Vagina (tissue), 2 donors: ENCODE measurements at places on chromosomes 16 and 17.

- DNase-seq = no peak
These were observed 87.8 kb upstream of the NOL11 start for GRCh38 chr17:67629971-67630320.

GRCh38 chr17:61255647-61256046 is 144.0 kb upstream of the TBX2 start:
- no peak for DNase-seq

DNA sequence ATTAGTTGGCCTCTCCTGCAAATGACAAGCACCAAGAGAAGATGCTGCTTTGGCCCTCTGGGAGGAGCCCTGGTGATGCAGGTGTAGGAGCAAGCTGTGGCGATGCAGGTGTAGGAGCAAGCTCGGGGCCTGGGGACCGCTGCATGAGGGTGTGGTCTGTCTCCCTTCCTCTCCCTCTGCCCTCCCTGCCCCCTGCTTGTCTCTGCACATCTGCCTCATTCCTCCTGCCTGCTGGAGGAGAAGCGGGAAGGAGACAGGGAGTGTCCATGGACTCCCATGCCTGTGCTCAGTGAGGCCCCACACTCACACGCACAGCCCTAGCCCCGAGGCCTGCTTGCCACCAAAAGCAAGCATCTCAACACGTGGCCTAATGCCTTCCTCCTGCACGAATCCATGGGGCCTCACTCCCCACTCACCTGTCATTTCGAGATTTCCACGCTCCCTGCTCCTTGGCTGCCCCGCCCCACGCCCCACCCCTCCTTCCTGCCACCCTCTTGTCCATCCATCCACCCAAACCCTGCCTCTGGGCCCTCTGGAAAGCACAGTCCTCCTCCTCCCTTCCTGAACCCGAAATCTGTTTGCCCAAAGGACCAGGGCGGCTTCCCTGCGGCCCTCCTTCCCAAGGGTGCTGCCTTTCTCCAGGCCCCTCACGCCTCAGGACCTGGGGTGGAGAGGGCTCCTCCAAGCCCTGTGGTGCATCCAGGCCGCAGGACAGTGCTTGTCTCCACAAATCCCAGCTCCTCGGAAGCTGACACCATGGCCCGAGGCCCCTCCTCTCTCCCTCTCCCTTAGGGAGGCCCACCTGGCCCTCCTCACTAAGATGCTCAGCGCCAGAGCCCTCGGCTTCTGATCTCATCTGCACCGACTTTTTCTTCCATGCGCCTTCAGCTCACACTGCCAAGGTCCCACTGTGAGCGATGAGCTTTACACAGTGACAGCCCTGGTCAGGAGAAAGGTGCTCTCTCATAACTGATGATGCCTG is 11.8 kb upstream of the ALDH3A1 start:
- DNase-seq = no peak

GRCh38 chr16:28491970-28492474 is at the start of gene CLN3:
Gene CLN3, minus strand, starts transcription at chr16:28492074. Its CDS starts 315 bp downstream, at chr16:28491759.
- peak; percentile 94 for DNase-seq

GRCh38 chr17:21815352-21816063 is 123.2 kb downstream of the KCNJ18 start:
- DNase-seq = no peak

GRCh38 chr16:27458258-27458657 is 56.3 kb downstream of the IL21R start:
- DNase-seq = no peak

- DNase-seq = peak; percentile 20
These were observed 2.0 kb downstream of the CCDC200 start for GRCh38 chr17:43226393-43226792.

DNA sequence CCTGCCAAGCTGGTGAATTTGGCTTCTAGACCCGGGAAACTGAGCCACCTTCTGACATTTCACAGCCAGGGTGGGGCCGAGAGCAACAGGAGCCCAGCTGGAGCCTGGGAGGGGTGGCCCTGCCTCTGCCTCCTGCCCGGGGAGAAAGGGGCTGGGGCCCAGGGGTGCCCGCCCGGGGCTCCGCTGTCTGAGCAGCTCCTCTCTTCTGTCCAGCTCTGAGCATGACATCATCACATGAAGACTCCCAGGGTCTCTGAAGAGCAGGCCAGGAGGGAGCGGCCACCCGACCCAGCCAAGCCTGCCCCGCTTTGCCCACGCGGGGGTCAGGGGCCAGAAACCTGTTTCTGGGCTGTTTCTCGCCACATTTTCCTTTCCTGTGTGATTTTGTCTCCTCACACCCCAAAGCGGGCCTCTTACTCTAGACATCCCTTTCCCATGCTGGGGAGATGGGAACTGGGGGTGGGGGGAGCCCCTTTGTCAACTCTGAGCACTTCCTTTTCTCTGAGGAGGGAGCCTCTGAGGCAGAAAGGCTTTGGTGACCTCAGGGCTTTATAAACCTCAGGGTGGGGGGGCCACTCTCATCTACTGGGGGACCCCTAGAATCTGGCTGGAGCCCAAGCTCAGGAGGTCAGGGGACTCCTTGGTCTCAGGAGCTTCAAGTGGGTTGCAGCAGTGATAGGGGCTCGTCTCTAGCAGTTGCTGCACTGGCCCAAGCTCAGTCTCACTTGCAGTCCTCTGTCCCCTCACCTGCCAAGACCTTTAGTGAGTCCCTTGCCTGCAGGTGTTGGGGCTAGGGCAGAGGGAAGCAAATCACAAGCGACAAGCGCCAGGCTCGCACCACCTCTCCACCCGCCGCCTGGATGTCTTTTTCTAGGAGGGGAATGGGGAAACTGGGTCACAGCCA is 7.6 kb downstream of the UBALD2 start:
- DNase-seq = no peak

DNA sequence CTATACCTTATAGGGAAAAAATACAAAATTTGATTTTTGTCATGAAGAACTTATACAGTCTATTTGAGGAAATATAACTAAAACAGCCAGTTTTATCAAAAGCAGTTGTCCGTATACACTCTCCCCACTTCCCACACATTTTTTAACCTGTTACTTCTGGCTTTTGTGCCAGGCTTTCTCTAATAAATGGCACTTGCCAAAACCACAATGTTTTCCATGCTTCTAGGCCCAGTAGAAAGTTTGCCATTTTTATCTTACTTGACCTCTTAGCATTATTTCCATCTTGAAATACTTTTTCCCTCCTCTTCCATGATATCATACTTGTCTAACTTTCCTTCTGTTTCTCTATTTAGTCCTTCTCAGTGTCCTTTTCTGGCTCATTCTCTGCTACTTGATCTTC is 38.8 kb downstream of the EFCAB5 start:
- no peak for DNase-seq

DNA sequence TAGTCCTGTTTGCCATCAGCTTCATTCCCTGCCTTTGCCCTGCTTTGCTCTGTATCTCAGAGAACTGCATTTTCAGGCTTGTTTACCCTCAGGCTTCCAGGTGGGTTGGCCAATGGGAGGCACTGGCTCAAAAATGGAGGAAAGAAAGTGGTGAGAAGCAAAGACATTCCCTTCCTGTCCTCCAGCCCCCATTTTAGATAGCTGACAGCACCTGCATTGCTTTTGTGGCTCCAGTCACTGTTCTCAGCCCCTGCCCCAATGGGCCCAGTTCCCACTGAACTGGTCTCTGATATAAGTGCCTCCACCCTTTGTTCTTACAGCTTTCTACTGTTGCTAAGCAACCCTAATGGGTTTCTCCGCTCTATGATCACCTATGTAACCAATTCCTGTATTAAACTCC is 19.4 kb upstream of the SDK2 start:
- DNase-seq = no peak

DNA sequence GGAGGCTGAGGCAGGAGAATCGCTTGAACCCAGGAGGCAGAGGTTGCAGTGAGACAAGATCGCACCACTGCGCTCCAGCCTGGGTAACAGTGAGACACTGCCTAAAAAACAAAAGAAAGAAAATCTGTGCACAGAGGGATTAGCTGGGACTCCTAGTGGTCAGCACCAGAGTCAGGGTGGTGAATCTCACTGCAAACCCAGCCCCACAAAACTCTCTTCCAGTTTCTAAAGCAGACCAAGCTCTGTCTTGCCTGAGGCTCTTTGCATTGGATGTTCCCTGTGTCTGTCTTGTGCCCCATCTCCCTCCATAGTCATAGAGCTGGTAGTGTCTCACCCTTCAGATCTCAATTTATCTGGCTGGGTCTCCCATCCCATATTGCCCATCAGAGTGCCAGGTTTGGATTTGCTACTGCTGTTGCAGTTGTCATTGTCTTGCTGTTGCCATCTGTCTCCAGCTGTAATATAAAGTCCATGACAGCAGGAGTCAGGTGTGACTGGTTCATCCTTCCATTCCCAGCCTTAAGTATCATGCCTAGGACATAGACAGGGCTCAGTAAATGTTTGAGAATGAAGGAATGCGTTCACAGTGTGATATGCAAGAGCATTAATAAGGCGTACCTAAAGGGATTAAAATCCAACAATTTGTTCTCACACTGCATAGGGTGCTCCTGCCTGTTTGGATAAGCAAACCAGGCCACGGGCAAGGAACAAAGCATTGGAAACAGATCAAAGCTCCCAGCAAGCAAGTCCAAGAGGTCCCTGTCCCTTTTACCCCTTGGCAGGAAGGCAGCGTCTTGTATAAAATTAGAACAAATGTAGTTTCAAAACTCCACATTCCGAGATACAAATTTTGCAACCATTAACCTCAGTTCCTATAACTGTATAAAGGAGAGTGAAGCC is 614.6 kb upstream of the CDH5 start:
- no peak for DNase-seq

DNA sequence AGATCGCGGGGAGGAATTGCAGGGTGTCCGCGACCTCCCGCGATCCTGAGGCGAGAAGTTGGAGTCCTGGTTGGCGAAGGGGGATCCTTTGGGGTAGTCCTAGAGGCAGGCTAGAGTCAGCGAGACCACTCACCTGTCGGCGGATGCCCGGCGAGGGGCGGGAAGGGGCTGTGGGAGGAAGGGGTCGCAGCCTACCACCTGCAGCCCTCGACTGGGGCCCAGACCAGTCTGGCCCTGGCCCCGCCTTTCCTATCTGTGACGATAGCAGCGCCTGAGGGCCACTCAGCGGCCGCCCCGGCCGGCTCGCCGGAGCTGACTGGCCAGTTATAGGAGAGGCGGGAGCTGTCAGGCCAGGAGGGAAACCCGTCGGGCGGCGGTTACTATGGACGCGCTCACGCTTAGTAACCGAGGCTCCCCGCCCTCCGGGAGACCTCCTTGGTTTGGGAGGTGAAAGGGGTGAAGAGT is at the start of gene TEKT3:
TEKT3 (minus strand) TSS at position 213 of the 465 bp plus-strand sequence. CDS start 10,012 bp downstream, outside the sequence.
- no peak for DNase-seq

GRCh38 chr16:180101-180675 is at the start of gene HBQ1:
Gene HBQ1, plus strand, starts transcription at chr16:180459. Its CDS starts 28 bp downstream, at chr16:180487.
- no peak for DNase-seq

DNA sequence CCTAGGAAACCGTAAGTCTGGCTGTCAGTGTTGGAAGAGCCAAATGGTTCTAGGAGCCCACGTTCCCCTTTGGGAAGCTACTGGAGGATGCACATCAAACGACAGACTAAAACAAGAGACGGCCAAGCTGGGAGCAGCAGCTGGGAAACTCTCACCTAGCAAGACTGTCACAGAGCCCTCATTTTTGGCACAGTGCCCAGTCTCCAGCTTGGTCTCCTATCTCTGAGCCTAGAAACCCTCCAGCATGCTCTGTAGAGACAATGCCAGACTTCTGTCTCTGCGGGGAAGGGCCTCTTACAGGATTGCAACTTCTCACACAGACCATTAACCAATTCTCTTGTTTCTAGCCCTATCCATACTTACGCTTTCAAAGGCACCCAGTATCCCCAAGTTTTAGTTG is 23.5 kb downstream of the GTF3C1 start:
- DNase-seq = no peak

GRCh38 chr17:74427048-74427762 is 4.7 kb upstream of the GPRC5C start:
- no peak for DNase-seq

GRCh38 chr17:17388657-17389496 is 85.7 kb downstream of the NT5M start:
- DNase-seq = no peak

DNA sequence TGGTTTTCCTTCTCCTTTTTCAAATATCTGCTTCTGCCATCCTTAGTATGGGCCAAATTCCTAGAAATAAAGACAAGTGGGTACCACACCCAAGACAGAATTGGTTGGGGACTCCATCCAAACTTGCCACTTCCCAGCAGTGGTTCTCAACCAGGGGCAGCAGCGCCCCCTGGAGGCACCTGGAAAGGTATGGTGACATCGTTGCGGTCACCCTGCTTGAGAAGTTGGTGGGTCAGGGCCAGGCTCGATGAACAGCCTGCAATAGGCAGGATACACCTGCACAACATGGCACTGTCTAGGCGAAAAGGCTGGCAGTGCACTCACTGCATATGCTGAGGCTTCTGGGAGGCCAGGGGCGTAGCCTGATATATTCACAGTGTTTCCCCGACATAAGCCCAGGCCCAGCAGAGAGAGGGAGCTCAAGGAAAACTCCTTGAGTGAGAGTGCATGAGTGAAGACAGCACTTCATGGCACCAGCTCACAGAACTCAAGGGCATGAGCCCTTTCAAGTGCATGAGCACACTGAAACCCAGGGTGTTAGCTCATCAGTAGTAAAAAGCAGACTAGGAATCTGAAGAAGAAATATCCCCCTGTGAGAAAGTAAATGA is 57.7 kb downstream of the CMC2 start:
- DNase-seq = no peak

DNA sequence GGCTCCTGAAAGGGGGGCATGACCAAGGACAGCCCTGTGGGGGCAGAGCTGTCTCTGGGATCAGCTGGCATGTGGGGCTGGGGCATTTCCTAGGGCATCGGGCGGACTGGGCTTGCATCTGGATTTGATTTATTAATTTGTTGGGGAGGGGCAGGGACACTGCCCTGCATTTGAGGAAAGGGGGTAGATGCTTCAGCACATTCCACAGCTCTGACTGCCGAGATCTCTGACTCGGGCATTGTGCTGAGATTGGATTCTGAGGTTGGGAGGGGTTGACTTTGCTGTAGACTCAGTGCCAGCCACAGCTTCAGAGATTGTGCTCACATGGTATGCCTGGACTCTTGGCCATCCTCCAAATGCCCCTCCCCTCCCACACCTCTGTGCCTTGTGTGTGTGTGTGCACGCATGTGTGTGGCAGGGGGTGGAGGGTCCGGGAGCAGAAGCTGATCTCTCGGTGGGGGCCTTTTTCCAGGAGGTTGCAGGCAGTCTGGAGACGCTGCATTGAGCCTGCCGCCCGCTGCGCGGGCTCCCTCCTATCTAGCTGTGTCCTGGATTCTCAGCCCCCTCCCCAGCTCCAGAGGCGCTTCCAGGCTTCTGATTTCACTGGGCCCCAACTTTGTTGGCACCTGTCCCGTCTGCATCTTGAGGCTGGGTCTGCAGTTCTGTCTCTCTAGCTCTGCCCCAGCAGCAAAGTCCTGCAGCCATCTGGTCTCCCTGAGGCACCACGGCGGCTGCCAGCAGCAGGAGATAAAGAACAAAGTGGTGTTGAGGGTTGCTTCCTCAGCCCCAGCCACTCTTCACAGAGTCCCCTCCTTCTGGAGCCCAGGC is 14.9 kb downstream of the IGFBP4 start:
- DNase-seq = no peak
